HT1080 (cell line): ENCODE measurements at places on chromosomes 6 and 20. TPM values are rescaled to one million over a fixed set of nuclear protein-coding genes. Genes with fewer than 3 reads are reported as not detected.

Gene NTSR1
- 0.19 and 0.50 TPM in 2 replicates for total RNA-seq

Gene IMPG1
- not detected in 2 replicates for total RNA-seq

GRCh38 chr20:370151-370600 is 10.4 kb upstream of the TRIB3 start:
- no peak for DNase-seq

DNA sequence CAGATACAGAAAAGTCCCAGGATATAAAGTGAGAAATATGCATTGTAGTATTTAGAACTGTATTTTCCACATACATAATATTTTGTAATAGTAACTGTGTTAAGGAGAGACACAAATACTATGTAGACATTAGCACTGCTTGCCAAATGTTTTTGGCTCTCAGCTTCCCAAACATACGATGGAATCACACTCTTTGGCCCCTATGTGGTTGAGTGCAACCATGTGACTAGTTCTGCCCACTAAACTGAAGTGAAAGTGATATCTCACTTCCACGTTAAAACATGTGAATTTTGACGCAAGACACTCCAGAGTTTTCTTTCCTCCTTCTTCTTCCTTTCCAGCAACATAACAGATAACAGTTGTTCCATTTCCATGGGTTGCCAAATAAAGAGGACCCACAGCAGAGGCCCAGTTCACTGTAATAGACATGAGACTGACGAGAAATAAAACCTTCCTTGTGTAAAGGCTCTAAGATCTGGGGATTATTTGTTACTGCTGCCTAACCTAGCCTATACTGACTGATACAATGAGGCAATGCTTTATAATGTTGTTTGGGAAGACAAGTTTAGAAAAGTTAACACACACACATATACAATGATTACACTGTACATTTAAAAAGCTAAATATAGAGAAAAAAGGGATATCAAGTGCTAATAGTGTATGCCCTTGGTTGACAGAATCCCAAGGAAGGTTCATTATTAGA is 97.2 kb downstream of the PTPRT start:
- no peak for DNase-seq

DNA sequence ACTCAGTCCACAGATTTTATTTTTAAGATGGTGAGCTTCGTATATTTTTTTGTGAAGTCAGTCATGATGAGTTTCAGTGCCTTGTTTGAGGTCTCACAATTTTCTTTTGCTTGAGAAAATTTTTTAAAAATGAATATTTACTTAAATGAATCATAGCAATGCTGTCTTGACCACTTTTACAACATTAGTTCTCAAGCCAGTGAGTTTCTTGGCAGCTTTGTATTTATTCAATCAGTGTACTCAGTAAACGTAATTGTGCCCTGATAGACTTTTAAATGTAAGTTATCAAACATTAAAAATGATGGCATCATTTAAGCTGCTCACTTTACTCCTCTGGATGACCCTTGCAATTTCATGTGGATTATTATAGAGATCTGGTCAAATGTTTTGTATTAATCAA is 261.4 kb downstream of the KHDC1L start:
- DNase-seq, result no peak
